ENCODE measurements at places on chromosomes 7 and 10. TPM values are rescaled to one million over a fixed set of nuclear protein-coding genes. Genes with fewer than 3 reads are reported as not detected.
A peak's percentile ranks its signal among the peaks of the same experiment; 100 is the strongest.

The ACTA2 gene
- total RNA-seq, result 2,675 TPM

The C10orf67 gene
- 1.2 TPM for total RNA-seq

The CAPZA2 gene
- total RNA-seq, result 56.2 TPM

The TCF7L2 gene
- 179 TPM for total RNA-seq

The DOCK1 gene
- total RNA-seq, result 40.0 TPM

The SLC18A3 gene
- 0.73 TPM for total RNA-seq

The TRIM50 gene
- 27.7 TPM for total RNA-seq

The MSS51 gene
- total RNA-seq, result not detected

The TAC1 gene
- total RNA-seq, result not detected

GRCh38 chr7:142477079-142477651, 219.3 kb upstream of the PRSS58 start:
- no peak for DNase-seq

DNA sequence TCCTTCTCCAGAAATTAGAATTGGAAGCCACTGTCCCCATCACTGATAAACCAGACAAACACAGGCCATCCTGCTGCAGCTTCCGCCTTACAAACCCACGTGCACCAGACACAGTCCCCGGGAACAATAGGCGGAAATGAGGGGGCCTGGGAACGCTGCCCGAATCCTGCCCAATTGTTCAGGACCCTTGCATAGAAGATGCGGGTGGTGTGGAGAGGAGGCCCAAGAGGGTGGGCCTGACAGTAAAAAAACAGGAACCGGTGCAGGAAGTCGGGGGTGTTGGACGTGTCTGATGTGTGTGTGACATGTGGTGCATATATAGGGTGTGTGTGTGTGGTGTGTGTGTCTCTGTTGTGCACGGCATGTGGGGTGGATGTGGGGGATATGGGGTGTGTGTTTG, 26.5 kb upstream of the CHST15 start:
- DNase-seq, result no peak

DNA sequence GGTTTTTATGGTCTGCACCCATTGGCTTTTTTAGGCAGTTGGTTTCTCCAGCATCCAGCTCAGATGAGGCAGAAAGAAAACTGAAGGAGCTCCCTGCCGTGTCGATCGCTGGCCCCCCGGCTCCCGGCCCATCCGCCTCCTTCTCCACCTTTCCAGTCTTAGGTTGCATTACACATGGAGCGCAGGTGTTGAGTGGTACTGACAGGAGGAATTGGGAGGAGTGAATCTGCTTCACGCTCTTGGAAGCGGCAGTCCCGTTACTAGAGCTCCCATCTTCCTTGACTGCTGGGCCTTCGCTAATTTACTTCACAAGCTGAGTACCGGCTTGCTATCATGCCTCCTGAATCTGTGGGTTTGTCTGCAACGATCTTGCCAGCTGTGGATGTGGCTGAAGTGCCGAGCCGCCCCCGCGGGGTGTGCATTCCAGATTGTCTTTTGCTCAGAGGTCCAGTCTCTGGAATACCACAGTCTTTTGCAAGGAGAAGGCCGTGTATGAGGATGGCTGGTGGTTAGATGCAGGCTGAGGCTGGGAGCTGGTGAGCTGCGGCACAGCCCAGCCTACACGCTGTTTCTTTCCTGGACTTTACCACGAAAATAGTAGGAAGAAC, 17.1 kb downstream of the IQCE start:
- DNase-seq, result no peak

GRCh38 chr10:5644930-5645329, 21.5 kb downstream of the ASB13 start:
- DNase-seq, result no peak

- no peak for DNase-seq
Measured at GRCh38 chr10:60597513-60597912, 180.8 kb upstream of the CDK1 start.

- DNase-seq, result peak; percentile 13
Measured at GRCh38 chr10:118802126-118802793, 47.5 kb upstream of the CACUL1 start.

- no peak for DNase-seq
Measured at GRCh38 chr7:42198974-42199668, 37.9 kb downstream of the GLI3 start.

DNA sequence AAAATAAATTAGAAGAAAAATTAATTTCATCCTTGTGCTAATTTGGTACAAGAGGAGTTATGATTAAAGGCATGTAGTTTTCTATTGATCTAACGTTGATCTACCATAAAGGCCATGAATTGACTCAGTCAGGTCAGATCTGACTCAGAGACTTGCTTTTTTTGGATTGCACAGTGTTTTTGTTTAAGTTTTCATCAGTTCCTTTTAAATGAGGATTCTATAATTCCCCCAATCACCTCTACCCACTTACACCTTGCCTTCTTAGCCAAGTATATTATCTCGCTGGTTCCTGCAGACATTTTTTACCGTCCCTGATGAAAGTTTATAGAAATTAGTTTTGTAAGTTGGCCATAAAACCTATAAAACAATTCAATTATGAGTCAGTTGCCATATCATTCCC, 132.4 kb upstream of the PALS2 start:
- DNase-seq, result no peak

- no peak for DNase-seq
Measured at GRCh38 chr7:75572814-75573213, 80.7 kb downstream of the SPDYE5 start.

DNA sequence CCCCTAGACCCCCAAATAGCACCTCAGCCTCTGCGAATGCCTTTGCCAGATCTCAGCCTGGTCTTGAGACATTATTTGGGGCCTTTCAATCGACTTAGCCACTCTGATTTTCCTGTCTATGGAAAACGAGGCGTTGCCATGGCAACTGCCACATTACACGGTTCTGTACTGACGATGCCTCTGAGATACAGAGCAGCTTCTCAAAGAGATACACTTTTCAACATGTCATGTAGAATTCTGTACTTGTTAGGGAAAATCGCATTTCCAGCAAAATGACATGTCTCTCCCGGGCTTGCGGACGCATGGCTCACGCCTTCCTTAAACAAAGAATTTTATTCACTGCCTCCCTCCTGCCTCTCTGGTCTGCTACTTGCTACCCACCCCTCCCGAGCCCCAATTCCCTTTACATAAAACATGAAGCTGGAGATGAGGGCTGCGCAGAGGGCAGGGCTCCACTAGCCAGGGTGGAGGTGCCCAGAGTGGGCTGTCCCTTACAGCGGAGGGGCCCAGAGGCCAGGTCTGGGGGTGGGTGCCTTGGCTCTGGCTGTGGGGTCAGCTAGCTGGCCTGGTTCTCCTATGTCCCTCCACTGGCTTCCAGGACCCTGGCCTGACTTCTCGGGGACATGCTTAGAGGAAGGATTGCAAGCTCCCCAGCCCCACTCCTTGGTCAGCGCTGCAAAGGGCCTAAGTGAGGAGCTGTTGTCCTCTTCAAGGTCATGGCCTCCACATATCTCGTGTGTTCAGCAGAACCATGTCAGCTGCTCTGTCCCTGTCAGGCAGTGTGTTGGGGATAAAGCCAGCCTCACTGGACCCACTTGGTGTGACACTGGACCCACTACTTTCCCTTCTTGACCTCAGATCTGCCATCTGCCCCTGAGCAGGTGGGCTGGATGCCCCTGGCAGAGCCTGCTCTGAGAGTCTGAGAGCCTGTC, 342.5 kb downstream of the RPS24 start:
- DNase-seq, result no peak

DNA sequence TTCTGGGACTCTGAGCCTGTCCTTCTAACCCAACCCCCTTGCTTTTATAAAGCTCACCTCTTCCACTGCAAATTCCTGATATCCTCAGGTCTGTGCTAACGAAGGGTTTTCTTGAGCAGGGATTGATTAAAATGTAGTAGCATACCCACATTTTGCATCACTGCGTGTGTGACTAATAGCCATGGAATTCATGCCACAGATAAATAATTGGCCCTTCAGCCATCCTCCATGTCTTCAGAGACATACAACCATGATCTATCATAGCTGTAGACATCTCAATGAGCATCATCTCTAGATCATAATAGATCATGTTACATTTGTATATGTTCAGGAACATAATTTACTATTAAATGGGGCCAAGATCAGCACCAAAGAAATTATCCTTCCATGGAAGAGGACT, 990.3 kb downstream of the KCNMA1 start:
- DNase-seq, result no peak

DNA sequence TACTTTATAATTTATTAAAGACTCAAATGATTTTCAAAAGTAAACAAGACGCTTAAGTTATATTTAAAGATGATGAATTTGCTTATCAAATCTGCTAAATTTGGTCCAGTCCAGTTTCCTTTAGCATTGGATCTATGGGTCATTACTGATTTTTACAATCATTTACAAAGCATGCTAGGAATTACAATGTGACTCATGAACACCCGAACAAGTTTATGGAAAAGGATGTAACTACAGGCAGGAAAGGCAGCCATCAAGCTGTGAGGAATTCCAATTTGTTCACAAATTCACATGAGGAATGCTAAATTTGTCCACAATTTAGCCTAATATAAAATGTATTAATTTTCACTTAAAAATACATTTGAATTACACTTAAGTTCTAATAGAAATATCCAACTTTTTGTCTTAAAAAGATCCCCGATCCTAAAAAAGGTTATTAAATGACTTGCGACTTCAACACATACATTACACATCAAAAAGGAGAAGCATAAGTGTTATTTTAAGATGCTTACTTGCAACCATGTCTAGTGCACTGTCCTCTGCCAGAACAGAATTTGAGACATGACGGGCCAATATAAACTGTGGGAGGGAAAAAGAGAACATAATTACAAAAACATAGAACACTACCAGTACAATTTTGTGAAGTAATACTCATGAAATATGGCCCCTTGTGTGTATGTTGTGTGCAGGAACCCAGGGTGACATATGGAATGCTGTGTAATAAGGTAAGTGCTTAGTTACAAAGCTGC, 194.2 kb upstream of the SLC26A5 start:
- DNase-seq, result no peak

- DNase-seq, result no peak
Measured at GRCh38 chr7:30523466-30523865, 18.8 kb upstream of the GGCT start.

DNA sequence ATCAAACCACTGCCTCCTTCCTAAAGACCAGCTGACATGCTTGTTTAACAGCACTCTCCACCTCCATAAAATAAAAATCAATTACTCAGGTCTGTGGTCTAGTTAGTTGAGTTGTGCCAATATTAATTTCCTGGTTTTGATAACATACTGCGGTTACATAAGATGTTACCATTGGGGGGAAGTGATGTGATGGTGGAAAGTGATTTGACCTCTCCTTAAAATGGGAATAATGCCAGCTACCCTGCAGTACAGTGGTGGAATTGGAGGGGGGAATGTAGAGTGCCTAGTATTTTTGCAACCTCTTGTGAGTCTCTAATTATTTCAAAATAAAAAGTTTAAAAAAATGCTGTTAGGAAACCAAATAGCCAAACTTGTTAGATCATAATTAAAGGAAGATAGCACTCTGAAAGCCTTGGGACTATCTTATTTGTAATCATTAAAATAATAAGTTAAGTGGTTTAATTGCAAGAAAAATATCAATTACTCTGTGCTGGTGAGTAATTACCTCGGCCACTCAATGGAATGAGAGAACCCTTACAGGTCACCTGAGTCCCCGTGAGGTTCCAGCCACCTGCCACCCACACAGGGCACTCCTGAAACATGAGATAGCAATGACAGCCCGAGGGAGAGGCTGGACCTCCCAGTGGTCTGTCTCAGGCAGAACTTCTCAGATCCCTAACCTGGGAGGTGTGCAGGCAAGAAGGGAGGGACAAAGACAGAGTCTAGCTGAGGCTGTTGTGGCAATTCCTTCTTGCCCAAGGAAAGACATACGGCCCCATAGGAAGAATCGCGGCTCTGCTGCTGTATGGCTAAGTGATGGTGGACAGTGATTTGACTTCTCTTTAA, 94.1 kb downstream of the SH3PXD2A start:
- DNase-seq, result no peak

DNA sequence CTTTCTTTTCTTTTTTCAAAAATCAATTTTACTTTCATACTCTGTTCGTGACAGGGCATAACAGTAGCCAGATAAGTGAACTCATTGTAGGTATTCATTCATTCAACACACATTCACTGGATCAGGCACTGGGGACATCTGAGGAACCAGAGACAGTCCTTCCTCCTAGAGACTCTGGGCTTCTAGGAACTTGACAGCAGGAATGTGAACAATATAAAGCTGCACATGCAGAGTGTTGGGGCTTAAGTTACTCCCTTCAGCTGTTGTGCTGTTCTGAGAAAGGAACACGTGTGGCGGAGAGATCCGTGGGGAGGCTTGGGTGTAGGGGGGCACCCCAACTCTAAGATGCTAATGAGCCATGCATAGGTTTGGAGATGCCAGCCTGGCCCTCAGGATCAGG, 120.4 kb downstream of the PKD1L1 start:
- no peak for DNase-seq

DNA sequence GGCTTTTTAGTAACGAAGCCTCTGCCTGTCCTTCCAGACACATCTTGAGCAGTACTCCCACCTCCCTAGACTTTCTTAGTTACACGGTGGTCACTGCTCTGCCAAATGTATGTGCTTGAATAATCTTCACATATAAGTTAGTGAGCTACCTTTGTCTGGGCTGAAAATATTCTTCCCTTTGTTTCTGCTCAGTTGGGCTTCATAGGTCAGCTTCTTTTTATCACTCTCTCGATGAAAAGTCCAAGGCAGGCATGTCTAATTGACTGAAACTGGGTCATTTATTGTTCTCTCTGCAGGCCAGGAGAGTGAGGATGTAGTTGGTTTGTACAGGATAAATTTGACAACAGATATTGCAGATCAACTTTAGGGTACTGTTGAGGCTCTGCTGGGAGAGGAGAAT, 636.7 kb upstream of the IGFBP3 start:
- no peak for DNase-seq

DNA sequence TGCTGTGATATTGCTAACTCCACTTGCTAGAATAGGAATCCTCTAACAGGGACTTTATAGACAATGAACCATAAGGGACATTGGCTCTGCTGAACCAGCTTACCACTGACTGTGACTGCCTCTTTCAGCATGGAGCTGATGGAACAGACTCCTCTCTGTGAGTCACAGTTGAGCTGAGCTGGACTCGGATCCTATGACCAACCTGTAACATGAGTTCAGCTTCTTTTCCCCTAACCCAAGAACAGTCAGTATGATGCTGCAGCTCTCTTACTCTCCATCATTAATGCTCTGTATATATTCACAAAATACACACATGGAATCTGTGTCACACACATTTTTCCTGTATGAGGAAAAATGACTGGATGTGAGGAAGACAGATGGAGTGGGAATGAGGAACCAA, 177.9 kb upstream of the BET1 start:
- no peak for DNase-seq

GRCh38 chr7:25675789-25676474, 447.6 kb upstream of the NPVF start:
- DNase-seq, result peak; percentile 8

GRCh38 chr7:151694828-151695580, 175.3 kb upstream of the RHEB start:
- peak; percentile 67 for DNase-seq
